Esophagus squamous epithelium (tissue), 5 donors: ENCODE measurements at places on chromosomes 5 and 9.

- DNase-seq: no peak
These were observed 111.5 kb downstream of the SAXO1 start for GRCh38 chr9:18921366-18922075.

DNA sequence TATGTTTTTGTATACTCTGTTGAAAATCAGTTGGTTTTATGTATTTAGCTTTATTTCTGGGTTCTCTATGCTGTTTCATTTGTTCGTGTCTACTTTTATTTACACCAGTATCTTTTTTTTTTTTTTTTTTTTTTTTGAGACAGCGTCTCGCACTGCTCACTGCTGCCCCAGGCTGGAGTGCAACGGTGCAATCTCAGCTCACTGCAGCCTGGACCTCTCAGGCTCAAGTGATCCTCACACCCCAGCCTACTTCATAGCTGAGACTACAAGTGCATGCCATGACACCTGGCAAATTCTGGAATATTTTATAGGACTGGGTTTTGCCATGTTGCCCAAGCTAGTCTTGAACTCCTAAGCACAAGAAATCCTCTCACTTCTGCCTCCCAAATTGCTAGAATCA is 869.4 kb upstream of the CDH6 start:
- DNase-seq: no peak

DNA sequence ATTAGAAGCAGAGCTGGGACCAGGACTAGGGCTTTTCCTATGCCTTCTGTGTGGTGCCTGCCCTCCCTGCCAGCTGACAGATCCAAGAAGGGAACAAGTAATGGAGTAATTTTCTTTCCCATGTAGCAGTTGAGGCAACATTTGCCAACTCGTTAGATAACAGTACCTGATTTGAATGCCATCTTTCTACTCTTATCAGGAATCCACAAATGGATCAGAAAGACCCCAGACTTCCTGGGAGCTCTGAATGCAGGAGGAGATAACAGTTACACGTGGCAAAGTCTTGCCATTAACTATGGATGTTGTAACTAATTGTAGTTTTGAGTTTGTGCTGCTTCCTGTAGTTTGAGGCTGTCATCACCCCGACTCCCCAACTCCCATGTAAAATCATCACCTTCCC is 39.2 kb downstream of the RCL1 start:
- no peak for DNase-seq

- DNase-seq: no peak
These were observed 9.9 kb upstream of the B4GALT1 start for GRCh38 chr9:33177086-33177485.

GRCh38 chr9:137520614-137521404 is 29.4 kb downstream of the PNPLA7 start:
- no peak for DNase-seq

- no peak for DNase-seq
These were observed 36.4 kb upstream of the SMC5 start for GRCh38 chr9:70222354-70222753.

DNA sequence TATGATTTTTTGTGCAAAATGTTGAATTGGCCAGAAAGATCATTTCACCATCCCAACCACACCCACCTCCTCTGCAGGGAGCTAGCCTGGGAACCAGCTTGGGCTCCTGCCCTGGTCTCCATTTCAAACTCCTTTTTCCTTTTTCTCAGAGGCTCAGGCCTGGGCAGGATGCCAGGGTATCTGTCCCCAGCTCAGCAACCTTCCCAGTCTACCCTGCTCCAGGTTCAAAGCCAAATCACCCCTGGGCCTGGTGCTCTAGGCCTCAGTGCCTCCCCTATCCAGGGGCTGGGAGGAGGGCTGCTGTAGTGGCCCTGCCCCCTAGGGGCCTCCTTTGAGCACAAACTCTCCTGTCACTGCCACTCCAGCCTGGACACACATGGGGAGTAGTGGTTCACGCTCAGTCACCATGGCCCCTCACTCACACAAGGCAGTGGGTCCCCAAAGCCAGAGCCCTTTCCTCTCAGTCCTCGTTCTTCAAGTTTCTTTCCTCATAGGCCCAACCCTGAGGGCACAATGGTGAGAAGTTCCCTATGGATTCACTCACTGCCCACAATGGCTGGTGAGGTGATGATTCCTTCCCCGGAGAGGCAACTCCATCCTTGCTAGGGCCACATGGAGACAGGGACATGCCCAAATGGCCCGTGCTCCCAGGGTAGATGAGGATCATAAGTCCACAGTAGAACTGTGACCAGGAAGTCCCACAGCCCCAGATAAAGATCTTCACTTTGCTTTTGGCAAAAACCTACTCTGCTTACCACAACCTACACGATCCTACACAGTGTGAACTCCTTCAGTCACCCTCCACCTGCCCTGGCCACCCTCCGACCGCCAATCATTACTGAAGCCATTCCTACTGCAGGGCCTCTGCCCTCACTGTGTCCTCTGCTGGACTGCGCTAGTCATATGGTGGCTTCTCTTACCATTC is 1.6 kb upstream of the ST6GALNAC4 start:
- DNase-seq: no peak
